Progenitor cell of endocrine pancreas (in vitro differentiated cells): ENCODE measurements at places on chromosomes 11 and 22.
A peak's percentile ranks its signal among the peaks of the same experiment; 100 is the strongest.

- no peak for DNase-seq
These were observed 407 bp downstream of the QSER1 start for GRCh38 chr11:32893093-32893342.

- peak; percentile 62 for DNase-seq
These were observed 497.2 kb downstream of the NTM start for GRCh38 chr11:131867457-131868257.

GRCh38 chr11:77672264-77672663, 34.7 kb upstream of the CLNS1A start:
- no peak for DNase-seq

DNA sequence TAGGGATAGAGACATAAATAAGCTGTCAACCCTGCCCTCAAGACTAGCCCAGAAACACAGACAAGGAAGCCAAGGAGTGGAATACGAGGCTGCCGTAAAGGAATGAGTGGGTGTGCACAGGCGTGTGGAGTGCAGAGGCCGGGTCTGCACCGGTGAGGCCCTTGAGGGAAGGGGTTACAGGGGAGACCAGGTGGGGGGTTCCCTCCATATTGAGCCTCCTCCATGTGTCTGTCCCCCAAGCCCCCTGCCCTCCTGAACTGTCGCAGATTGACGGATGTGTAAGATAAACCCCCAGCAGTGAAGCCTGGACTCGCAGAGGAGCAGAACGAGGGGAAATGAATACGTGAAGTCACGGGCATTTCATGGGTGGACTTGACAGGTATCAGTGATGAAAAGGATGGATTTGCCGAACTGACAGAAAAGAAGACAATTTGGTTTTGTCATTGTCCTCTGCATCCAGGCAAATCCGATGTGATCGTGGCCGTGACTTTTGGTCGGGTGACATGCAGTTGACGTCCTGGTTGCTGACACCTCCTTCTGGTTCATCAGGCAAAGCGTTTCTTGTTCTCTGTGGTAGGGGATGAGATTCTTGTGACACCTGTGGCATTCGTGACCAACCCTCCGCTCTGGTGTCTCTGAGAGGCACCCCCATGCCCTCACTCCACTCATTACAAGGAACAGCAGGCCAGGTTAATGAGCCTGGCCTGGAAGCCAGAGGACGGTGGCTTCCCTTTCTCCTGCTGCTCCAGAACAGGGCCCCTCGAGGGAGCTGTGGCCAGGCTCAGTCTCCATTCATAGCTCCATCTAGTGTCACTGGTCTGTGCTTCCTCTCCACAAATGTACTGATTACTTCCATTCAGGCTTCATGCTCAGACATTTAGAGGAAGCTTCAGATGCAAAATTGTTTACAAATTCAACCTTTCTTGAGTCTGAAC, 223.1 kb upstream of the B3GAT1 start:
- no peak for DNase-seq

GRCh38 chr11:34036456-34036855, 15.1 kb upstream of the CAPRIN1 start:
- no peak for DNase-seq

GRCh38 chr11:23519194-23519593, 658.9 kb upstream of the CCDC179 start:
- no peak for DNase-seq

DNA sequence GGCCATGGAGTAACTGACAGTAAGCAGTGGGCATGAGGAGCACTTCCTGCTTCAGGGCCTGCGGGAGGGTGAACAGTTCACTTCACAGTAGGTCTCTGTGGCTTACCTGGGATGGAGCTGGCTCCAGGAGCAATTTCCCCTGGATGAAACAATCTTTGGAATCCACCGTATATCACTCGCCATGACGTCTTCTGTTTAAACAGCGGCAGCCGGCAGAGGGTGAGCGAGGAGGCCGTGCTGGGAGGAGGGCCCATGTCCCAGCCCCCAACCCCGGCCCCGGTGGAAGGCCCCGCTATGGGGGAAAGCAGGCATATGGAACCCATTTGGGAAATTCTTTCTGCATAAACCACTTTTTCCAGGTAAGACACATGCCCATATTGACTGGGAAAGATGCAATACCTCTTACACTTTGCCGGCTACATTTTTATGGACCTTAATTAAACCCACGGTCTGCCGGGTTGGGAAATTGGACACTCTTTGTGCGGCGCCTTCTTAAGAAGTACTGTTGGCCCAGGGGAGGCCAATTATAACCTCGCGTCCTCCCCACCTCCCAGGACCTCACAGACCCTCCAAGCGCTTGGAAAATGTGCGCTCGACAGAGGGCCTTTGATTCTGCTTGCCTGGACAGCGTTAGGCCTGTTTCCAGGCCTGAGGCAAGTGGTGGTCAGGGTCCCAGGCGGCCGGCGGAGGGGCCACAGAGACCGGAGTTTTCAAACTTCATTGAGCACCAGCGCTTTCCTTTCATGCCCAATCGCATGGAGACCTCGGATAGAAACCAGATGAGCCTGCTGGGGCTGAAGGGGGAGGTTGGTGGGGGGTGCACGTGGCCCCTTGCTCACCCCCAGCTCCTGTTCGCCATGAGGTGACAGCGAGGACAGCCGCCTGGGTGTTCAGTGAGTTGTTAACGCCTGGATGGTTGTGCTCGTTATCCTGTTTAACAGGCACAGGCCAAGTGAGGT, 40.4 kb downstream of the SMIM38 start:
- no peak for DNase-seq

DNA sequence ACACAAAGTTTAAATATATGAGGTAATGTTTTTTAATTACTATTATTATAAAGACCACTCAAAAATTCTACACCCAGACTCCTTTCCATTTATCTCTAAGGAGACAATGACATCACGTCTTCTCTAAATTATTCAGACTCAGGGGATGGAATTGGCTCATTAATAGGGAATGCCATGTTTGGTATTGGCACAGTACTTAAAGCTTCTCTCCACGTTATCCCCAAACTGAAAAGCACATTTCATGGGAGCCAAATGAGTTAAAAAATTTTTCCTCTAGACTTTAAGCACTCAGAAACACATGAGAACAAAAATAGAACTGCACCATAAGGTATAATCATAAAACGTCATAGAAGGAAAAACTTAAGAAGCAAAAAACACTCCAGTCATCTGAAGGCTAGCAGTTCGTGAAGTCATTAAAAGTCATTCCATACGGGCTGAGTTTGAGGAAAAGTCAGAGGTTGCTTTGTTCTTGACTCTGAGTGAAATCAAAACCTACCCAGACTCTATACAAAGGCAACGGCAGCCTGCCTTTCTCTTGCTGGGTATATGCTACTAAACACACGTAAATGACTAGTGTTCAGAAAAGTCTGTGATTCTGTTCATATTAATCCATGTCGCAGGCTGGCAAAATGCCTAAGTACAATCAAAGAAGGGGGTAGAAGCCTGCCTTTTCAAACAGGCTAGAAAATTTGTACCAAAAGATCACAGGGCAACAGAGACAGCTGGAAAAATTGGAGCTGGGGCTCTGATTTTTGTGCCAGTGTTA, 8.7 kb upstream of the MPPED2 start:
- no peak for DNase-seq

GRCh38 chr11:110490886-110491285, 61.1 kb downstream of the FDX1 start:
- DNase-seq = no peak

GRCh38 chr11:64627371-64627770, 36.4 kb downstream of the SLC22A12 start:
- no peak for DNase-seq

DNA sequence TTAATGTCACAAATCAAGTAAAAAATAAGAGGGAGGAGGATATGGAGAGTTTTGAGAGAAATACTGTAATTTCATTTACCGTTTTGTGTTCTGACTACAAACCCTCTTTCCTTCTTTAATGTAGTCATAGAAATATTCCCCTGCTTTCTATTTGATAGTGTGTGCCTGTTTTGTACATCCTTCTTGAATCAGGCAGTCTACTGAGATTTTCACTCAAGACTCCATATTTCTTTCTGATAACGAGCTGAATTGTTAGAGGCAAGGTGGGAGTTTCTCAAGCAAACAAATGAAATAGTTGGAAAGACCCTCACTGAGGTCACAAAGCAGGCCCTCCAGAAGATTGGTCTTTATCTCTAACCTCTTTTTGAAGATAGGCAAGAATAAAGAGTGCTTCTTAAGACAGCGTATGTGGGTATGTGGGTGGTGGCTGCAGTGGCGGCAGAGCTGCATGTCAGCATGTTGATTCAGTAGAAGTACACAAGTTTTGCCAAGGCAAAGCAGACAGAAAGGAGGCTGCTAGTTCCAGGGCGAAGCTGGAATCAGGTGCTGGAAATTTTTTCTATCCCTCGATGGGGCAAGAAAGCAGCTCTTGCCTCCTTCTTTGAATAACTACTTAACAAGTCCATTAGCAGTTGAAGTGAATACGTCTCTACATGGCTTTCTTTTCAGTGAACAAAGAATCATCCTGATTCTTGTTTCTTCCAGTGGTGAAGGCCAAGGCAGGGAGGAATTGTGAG, 164.2 kb downstream of the FAM76B start:
- no peak for DNase-seq

DNA sequence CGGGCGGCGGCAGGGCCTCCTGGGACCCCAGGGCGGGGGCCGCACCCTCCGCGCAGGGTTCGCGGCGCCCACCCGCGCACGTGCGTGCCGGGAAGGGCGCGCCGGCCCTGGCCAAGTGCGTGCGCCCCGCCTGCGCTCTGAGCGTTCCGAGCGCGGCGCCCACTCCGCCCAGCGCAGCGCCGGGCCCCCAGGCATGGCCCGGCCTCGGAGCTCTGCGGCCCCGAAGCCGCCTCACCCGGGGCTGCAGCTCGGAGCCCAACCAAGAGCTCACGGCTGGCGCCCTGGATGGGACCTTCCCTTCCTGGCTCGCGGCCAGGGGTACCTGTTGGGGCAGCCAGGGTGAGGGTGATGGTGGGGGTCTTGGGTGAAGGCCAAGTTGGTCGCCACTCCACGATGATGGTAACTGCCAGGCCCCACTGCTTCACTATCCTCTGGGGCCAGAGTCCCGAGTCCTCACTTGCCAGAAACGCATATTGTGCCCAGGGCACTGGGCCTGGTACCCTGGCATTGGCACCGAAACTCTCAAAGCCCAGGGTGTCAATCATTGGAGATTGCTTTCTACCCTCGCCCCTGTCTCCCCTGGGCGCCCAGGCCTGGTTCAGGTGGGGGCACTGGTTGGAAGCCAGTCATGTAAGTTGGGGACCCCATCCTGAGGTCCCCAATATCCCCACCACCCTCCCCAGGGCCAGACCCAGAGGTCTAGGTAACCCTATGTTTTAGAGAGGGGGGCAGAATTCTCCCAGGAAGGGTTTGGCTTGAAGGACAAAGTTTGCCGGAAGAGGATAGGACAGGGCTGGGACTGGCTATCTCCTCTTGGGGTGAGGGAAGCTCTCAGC, 882 bp downstream of the ANO1 start:
- no peak for DNase-seq

GRCh38 chr11:11635443-11635842, 13.6 kb upstream of the GALNT18 start:
- no peak for DNase-seq
